ENCODE measurements at places on chromosomes 11 and 22. TPM values are rescaled to one million over a fixed set of nuclear protein-coding genes. Genes with fewer than 3 reads are reported as not detected.

APOL5 gene
- total RNA-seq, result not detected

MYBPC3 gene
- total RNA-seq, result not detected

LDHA gene
- 99.2 TPM for total RNA-seq

LMNTD2 gene
- total RNA-seq, result not detected

P2RX3 gene
- total RNA-seq, result not detected

CHRM1 gene
- 12.8 TPM for total RNA-seq

APOA4 gene
- not detected for total RNA-seq

OR4D5 gene
- not detected for total RNA-seq

SLC22A25 gene
- not detected for total RNA-seq

KCNE3 gene
- 0.94 TPM for total RNA-seq

COMMD9 gene
- total RNA-seq, result 48.5 TPM

ADORA2A gene
- total RNA-seq, result 11.0 TPM

RIMBP3B gene
- total RNA-seq, result 0.63 TPM

PRODH gene
- 2.8 TPM for total RNA-seq

SLC22A12 gene
- not detected for total RNA-seq

TPBGL gene
- total RNA-seq, result not detected

CLNS1A gene
- total RNA-seq, result 148 TPM

C22orf42 gene
- not detected for total RNA-seq

MAPK8IP2 gene
- total RNA-seq, result 70.4 TPM

RASL10A gene
- 21.3 TPM for total RNA-seq

VSTM5 gene
- 4.7 TPM for total RNA-seq

LARGE1 gene
- total RNA-seq, result 56.0 TPM

KRTAP5-2 gene
- not detected for total RNA-seq

CABP4 gene
- total RNA-seq, result not detected

OR8D1 gene
- not detected for total RNA-seq

BRSK2 gene
- 54.5 TPM for total RNA-seq

PHLDA2 gene
- not detected for total RNA-seq

CD44 gene
- 8.1 TPM for total RNA-seq

CDPF1 gene
- total RNA-seq, result 14.1 TPM

IFITM10 gene
- total RNA-seq, result 0.94 TPM

CAPN1 gene
- 65.7 TPM for total RNA-seq

SCUBE1 gene
- 59.8 TPM for total RNA-seq

EFCAB6 gene
- 12.5 TPM for total RNA-seq

RTCB gene
- total RNA-seq, result 60.4 TPM

ZP1 gene
- not detected for total RNA-seq

EMSY gene
- 91.4 TPM for total RNA-seq

APOA1 gene
- 0.63 TPM for total RNA-seq

MYO7A gene
- total RNA-seq, result 1.6 TPM

CCDC116 gene
- 0.31 TPM for total RNA-seq

DDT gene
- 37.9 TPM for total RNA-seq

SLC5A4 gene
- 0.31 TPM for total RNA-seq

SPCS2 gene
- total RNA-seq, result 12.2 TPM

ADM gene
- 7.2 TPM for total RNA-seq

BDNF gene
- total RNA-seq, result 2.8 TPM

CENATAC gene
- total RNA-seq, result 82.9 TPM

FAM111A gene
- total RNA-seq, result 13.8 TPM

TMPRSS6 gene
- total RNA-seq, result not detected
